ENCODE measurements at places on chromosomes 16 and 17.

DNA sequence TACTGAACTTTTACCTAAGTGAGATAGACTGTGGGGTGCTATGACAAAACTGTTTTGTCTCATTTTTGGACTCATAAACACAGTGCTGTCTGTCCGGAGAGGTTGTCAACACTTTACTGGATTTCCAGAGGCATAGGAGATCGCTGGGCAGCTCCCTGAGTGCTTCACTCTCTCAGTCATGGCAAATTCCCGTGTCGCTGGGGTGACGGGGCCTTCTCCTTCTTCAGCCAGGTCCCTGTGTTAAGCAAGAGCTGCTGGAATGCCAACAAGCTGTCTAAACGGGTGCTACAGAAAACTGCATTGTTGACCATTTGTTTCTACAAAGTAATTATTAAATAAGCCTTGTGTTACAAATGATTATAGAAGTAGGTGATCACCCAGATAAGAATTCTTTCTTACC, 141.6 kb downstream of the DNAH9 start:
- H3K27ac ChIP-seq = no peak overlapping the region
- no peaks in the 10 kb centered on the region for H3K4me1 ChIP-seq
- H3K36me3 ChIP-seq = no peaks in the 10 kb centered on the region
- peaks cover 5% of the 10 kb centered on the region for H3K27me3 ChIP-seq

DNA sequence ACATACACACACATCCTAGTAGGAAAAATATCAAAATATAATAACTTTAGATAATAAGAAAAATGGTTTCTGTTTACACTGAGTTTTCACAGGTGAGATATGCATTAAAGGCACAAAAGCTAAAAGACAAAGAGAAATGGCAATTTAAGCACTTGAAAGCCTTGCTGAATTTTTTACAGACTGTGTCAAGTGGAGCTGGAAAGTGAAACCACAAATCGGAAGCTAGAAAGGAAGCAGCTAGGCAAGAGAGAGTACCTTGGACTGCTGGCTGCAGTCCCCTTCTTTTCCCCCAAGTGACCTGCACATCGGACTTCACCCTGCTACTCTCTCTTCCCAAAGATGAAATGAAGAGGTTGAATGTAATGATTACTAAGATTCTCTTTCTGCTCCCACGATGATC, 135.1 kb downstream of the CDH13 start:
- no peaks in the 10 kb centered on the region for H3K36me3 ChIP-seq
- H3K27me3 ChIP-seq = no peaks in the 10 kb centered on the region
- no peak overlapping the region for H3K27ac ChIP-seq
- peak overlapping the region; percentile 21 for H3K4me3 ChIP-seq

DNA sequence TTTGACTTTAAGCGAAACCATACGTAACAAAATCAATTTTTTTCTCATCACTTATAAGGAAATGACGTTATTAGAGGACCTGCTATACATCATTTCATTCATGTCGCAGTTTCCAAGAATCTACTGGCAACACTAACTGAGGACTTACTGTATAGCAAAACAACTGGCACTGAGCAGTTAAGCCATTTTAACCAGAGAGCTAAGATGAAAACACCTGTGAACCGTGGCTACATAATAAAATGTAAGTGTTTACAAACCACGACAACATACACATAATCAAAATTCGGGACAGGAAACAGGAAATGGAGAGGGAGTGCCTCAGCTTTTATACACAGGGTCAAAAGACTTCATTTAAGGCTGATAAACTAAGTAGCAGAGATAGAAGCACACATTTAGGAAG, 29.5 kb downstream of the METTL16 start:
- H3K27me3 ChIP-seq = no peaks in the 10 kb centered on the region
- H3K27ac ChIP-seq = no peak overlapping the region
- DNase-seq = no peak
- H3K36me3 ChIP-seq = no peaks in the 10 kb centered on the region

DNA sequence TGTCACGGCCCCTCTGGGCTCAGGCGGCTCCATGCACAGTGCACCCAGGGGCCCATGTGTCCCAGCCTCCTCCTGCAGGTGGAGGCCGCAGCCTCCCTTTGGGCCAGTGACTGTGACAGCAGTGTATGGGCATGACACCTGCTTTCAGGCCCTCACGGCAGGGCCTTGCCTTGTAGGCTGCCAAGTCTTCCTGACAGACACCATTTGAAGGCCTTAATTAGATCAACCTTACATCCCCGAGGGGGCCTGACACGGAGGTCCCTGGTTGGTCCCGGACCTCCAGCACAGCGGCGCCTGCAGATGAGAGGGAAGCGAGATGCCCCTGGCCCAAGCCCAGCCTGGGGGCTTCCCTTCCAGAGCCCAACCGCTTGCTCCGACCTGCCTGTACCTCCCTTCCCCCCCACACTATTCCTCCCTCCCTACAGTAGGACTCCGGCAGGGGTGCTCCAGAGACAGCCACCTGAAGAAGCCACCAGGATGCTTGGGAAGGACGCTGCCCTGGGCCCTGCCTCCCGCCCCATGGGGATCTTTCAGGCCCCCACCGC, 31.9 kb downstream of the BAIAP2 start:
- no peaks in the 10 kb centered on the region for H3K36me3 ChIP-seq
- no peak overlapping the region for H3K27ac ChIP-seq
- no peaks in the 10 kb centered on the region for H3K27me3 ChIP-seq
- DNase-seq = no peak

GRCh38 chr16:88582912-88583575, 12.8 kb downstream of the ZC3H18 start:
- H3K4me3 ChIP-seq = no peak overlapping the region
- H3K27ac ChIP-seq = no peak overlapping the region
- peaks cover 8% of the 10 kb centered on the region for H3K36me3 ChIP-seq

DNA sequence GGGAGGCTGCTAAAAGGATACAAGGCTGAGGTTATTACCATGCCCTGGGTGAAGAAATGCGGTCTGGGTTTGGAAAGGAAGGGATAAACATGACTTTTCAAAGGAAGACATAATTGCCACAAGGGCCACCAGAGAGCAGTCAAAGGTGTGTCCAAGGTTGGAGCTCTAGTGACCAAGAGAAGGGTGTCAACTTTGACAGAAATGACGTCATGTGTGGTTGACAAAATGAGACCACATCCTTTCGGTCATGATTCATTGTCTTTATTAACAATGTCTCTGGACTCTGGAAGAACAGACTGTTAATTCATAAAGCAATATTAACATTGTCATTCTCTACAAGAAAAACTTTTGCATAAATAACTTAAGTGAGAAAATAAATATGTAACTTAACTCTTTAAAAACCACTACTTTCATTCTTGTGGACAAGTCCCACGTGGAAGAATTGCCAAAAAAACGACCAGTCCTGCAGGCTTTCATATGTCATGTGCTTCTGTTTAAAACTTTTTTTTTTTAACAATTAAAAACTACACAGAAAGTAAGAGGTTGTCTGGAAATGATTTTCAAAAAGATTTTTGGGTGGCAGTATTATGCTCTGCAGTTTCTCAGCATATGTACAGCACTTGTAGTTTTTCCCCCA, 5.0 kb downstream of the SOST start:
- no peaks in the 10 kb centered on the region for H3K27me3 ChIP-seq
- no peak for DNase-seq
- H3K4me3 ChIP-seq = no peak overlapping the region
- no peaks in the 10 kb centered on the region for H3K36me3 ChIP-seq
- no peak overlapping the region for H3K27ac ChIP-seq

GRCh38 chr17:65953316-65954147, 238.4 kb downstream of the CEP112 start:
- no peaks in the 10 kb centered on the region for H3K36me3 ChIP-seq
- H3K4me1 ChIP-seq = no peaks in the 10 kb centered on the region
- no peak overlapping the region for H3K4me3 ChIP-seq
- H3K27ac ChIP-seq = no peak overlapping the region

- no peak overlapping the region for H3K27ac ChIP-seq
- no peak for DNase-seq
- H3K36me3 ChIP-seq = no peaks in the 10 kb centered on the region
- H3K4me3 ChIP-seq = no peak overlapping the region
- peaks cover 3% of the 10 kb centered on the region for H3K27me3 ChIP-seq
Observed at GRCh38 chr16:1013593-1013900, 32.0 kb downstream of the SOX8 start.

DNA sequence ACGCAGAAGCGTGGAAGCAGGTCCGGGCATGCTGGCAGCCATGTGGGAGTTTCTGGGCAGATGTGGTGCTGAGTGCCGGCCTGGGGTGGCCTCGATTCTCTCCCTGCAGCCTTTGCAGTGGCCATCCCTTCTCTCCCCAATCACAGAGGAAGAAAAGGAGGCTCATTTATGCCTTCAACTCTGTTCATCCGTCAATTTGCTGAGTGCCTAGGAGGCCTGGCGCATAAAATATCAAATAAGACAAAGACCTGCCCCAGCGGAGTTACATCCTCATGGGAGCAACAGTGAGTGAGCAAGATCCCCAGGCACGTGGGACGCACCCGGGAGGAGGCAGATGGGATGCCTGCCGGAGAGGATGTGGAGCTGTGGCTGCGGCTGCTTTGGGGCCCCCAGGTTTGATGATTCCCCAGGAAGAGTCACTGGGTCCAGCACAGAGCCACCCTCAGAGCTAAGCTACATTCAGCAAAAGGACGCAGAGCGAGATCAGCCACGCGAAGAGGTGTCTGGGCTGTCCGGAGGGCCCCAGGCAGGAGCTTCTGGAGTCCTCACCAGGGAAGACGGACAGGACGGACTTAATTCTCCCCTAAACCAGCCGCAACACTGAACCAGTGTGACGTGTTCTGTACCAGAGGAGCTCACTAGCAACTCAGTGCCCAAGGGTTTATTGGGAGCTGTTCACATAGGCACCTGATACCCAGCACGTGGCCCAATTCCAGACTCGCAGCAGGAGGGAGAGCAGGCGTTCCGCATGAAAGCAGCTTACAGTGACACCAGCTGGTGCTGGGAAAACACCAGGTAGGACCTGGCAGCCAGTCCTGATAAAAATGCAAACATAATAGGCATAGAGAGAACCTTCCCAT, 11.3 kb downstream of the CA5A start:
- no peak overlapping the region for H3K4me3 ChIP-seq
- DNase-seq = peak; percentile 78
- H3K36me3 ChIP-seq = no peaks in the 10 kb centered on the region
- H3K27me3 ChIP-seq = no peaks in the 10 kb centered on the region
- H3K4me1 ChIP-seq = no peaks in the 10 kb centered on the region
- no peak overlapping the region for H3K27ac ChIP-seq

GRCh38 chr16:88803264-88803987, at the start of gene CDT1:
CDT1 (plus strand) TSS chr16:88803789; CDS start chr16:88803832, 43 bp downstream.
- H3K36me3 ChIP-seq = no peaks in the 10 kb centered on the region
- peak within 1 kb of the TSS; percentile 52 for H3K4me3 ChIP-seq
- no peaks in the 10 kb centered on the region for H3K27me3 ChIP-seq
- H3K27ac ChIP-seq = peak within 1 kb of the TSS; percentile 10

DNA sequence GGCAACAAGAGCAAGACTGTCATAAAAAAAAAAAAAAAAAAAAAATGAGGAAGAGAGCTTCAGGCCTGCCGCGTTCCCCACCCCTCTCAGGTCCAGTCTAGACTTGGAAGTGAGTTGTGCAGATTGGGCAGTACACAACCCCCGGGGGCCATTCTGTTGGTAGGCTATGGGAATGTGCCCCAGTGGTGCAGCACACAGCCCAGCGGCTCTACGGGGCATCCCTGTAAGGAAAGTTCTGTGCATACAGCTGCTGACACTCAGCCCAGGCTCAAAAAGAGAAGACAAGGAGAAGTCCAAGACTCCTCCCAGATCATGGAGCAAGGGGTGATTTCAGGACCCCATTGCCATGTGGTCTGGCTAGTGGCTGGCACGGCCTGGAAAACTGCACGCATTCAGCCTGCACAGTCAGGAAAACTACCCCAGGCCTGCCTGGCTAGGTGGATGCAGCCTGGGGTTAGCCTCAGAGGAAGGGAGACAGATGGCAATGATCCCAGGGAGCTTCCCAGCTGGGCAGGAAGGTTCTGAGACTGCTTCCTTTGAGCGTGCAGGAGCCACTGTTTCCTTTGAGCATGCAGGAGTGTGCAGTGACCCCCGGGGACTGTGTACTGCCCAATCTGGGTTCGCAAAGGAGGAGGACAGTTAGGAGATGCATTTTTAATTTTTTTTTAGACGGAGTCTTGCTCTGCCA, 44.8 kb downstream of the PECAM1 start:
- H3K27ac ChIP-seq = peak overlapping the region; percentile 95
- peaks cover 20% of the 10 kb centered on the region for H3K4me1 ChIP-seq
- no peak for DNase-seq
- H3K27me3 ChIP-seq = no peaks in the 10 kb centered on the region
- H3K36me3 ChIP-seq = no peaks in the 10 kb centered on the region
- H3K4me3 ChIP-seq = no peak overlapping the region

GRCh38 chr16:3444032-3444388, 530 bp downstream of the NAA60 start:
- no peaks in the 10 kb centered on the region for H3K27me3 ChIP-seq
- H3K27ac ChIP-seq = peak overlapping the region; percentile 90
- H3K4me3 ChIP-seq = peak overlapping the region; percentile 59
- no peaks in the 10 kb centered on the region for H3K36me3 ChIP-seq
- no peak for DNase-seq
- H3K4me1 ChIP-seq = no peaks in the 10 kb centered on the region

DNA sequence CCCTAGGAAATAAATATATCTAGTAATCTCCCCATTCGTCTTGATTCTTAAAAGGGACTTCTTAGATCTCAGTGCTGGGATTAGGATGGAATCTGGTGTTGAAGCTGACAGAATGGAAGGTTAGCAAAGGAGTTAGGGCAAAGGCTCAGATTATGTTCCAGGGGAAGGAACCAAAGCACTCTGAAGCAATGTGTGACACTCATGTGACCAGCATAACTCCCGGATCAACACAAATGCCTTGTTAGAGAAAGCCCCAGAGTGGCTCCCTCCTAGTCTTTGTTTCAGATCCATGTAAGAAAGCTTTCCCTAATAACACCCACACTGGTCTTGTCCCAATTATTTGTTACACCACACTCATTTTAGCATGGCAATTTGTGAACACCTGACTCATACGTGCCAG, 62.6 kb upstream of the ERN1 start:
- no peaks in the 10 kb centered on the region for H3K4me1 ChIP-seq
- H3K4me3 ChIP-seq = no peak overlapping the region
- no peak for DNase-seq
- H3K27ac ChIP-seq = no peak overlapping the region

DNA sequence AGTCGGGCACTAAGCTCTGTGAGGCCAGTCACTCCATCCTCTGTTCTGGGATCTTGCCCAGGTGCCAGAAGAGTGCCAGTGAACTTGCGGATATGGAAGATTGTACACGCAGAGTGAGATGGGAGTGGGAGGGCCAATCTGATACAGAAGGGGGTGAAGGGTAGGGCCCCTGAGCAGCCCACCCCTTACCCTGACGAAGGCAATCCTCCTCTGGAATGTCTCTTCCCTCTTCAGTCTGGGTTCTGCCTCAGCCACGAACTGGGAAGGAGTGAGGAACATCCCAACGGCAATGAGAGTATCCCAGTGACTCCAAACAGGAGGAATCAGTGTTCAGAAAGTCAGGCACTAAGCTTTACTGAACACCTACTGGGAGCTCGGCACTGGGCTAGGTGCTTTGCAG, 11.9 kb upstream of the PIK3R6 start:
- no peaks in the 10 kb centered on the region for H3K27me3 ChIP-seq
- H3K4me1 ChIP-seq = no peaks in the 10 kb centered on the region
- H3K27ac ChIP-seq = no peak overlapping the region
- no peak overlapping the region for H3K4me3 ChIP-seq
- DNase-seq = no peak

GRCh38 chr16:9154567-9155410, 63.3 kb downstream of the HAPSTR1 start:
- H3K36me3 ChIP-seq = no peaks in the 10 kb centered on the region
- H3K4me3 ChIP-seq = no peak overlapping the region
- DNase-seq = no peak
- no peaks in the 10 kb centered on the region for H3K27me3 ChIP-seq

GRCh38 chr16:24168856-24169255, 87.3 kb upstream of the CACNG3 start:
- no peaks in the 10 kb centered on the region for H3K36me3 ChIP-seq
- H3K27me3 ChIP-seq = no peaks in the 10 kb centered on the region
- H3K4me1 ChIP-seq = no peaks in the 10 kb centered on the region
- no peak for DNase-seq
